ENCODE measurements at places on chromosomes 2 and 18. TPM values are rescaled to one million over a fixed set of nuclear protein-coding genes. Genes with fewer than 3 reads are reported as not detected.
A peak's percentile ranks its signal among the peaks of the same experiment; 100 is the strongest.

- DNase-seq = no peak
These were observed 20.7 kb downstream of the COX7A2L start for GRCh38 chr2:42340045-42340937.

DNA sequence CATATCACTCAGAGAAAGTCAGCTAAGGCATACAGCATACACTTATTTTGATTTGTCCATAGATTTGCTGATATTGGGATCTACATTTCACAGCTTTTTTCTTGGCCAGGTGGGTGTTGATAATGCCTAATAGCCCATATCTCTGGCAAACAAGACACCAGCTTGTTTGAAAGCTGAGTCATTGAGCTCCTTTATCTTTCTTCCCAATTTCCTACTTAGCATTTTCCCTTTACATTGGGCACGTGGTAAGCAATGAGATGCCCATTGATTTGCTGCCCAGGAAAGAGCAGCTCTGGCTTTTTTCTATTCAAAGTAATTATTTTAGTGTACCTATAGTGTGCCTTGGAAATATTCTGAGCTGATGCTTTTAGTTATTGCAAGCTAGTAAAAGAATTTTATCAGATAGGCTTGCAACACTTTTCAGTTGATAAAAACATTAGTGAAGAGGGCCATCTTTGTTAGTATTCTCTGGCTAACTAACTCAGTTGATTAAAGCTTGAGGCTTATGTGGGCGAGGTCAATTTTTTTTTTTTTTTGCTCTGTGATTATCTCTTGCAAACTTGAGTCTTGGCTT, 79.6 kb downstream of the OSBPL6 start:
- DNase-seq = no peak

GRCh38 chr2:215619022-215619958, 183.4 kb upstream of the FN1 start:
- peak; percentile 52 for DNase-seq

GRCh38 chr2:235564066-235564465, 70.2 kb downstream of the AGAP1 start:
- no peak for DNase-seq

- DNase-seq = no peak
These were observed 100.8 kb upstream of the TFPI start for GRCh38 chr2:187655001-187655400.

DNA sequence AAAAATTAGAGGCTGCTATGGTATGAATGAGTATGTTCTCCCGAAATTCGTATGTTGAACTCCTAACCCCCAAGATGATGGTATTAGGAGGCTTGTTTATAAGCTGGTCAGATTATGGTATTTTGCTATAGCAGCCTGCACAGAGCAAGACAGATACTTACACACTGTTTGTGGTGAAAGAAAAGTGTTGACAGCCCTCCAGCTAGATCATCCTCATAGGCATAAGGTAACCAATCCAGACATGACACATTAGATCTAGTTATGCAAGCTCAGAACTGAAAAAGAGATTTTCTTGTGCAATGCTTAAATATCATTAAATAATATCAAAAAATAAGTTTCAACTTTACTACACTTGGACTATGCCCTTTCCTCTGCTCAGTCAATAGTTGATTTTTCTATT, 107.1 kb downstream of the ABCA12 start:
- peak; percentile 74 for DNase-seq

- no peak for DNase-seq
These were observed 10.9 kb downstream of the MEP1B start for GRCh38 chr18:32200766-32201165.

Gene RNF125
- total RNA-seq = 21.4 TPM

Gene ALK
- 1.2 TPM for total RNA-seq
